ENCODE measurements at places on chromosomes 7 and 10. TPM values are rescaled to one million over a fixed set of nuclear protein-coding genes. Genes with fewer than 3 reads are reported as not detected.

The ACSM6 gene
- total RNA-seq, result not detected

The CLEC5A gene
- total RNA-seq, result not detected

The AKR1C4 gene
- total RNA-seq, result 0.25 TPM

The FLNC gene
- 108 TPM for total RNA-seq

The VWDE gene
- total RNA-seq, result 0.70 TPM

The NKX1-2 gene
- 2.0 TPM for total RNA-seq

The P4HA1 gene
- 46.5 TPM for total RNA-seq

The AOAH gene
- not detected for total RNA-seq

The LIPN gene
- not detected for total RNA-seq

The LRMDA gene
- total RNA-seq, result 18.5 TPM

The OR2A1 gene
- total RNA-seq, result not detected

The TRIM50 gene
- not detected for total RNA-seq

The SOSTDC1 gene
- total RNA-seq, result 8.4 TPM

The ZMIZ1 gene
- total RNA-seq, result 43.7 TPM

The ACSL5 gene
- total RNA-seq, result 46.6 TPM

The MMD2 gene
- not detected for total RNA-seq

The SPDYE11 gene
- not detected for total RNA-seq

The EBLN1 gene
- not detected for total RNA-seq

The PDK4 gene
- total RNA-seq, result 0.20 TPM

The KIF5B gene
- total RNA-seq, result 183 TPM

Data from Caco-2 (cell line).